AG10803 (cell line): ENCODE measurements at places on chromosomes 12 and 14.
A peak's percentile ranks its signal among the peaks of the same experiment; 100 is the strongest.

DNA sequence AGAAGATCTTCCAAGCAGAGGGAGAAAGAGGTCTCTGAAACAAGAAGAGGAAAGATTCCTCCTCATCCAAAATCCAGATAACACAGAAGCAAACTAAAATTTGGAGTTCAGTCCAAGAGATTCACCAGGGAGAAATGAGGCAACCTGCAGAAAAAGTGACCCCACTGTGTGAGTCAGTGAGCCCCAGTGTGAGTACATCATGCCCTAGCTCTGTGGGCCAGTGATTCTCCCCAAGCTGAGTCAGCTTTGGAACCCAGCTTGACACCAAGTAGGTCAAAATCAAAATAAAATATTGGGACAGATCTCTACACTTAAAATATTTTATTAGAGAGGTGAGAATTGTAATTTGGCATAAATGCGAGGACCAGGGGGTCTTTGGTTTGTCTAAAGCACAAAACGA lies 17.2 kb downstream of the CLEC2B start:
- DNase-seq: no peak

GRCh38 chr12:111976291-111976690 lies 36.7 kb downstream of the TMEM116 start:
- no peak for DNase-seq

DNA sequence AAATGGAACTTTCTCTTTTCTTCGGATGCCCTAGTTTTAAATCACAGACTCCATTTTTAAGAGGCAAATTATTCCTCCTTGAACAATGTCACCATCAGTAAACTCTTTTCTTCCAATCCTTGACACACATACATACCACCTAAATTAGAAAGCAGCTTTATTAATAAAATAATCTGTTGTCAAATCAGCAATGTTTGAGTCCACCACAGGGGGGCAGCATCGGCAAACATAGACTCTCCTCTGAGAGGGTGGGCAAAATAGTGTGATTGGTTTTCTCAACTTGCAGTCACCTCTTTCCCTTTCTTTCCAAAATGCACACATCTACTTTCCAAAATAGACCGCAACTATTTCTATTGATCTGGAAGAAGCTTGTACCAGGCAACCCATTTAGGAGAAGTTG lies 438.4 kb upstream of the OR4E1 start:
- DNase-seq: no peak

DNA sequence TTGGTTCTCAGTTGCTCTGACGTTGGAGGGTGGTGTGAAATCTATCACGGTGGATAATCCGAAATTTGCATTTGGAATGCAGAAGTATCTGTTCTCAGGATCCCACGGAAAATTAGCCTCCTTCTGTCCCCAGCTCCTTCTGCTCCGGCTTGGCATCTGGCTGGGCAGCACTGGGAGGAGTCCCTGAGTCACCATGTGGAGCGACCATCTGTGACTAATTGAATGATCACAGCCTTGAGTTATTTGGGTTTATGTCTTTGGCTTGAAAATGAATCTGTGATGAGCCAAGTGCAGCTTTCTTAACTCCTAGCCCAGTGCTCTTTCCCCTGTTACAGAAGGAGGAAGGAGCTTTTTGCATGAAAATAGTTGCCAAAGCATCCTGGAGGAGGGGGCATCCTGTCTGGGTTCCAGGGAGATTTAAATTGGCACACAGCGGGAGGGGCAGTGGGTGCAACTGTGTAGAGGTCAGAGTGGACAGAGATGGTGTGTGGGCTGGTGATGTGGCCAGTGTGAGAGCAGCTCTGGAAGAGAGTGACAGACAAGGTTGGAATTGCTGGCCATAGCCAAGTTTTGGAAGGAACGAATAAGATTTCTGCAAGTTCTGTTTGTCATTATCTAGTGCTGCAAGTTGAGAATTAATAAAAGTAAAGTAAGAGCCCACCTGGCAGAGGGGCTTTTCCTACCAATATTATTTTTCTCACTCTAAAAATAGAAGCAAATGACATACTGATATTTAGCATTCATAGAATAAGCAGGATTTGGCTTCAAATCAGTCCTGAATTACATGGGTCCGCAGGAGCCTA lies 74.4 kb downstream of the SLC24A4 start:
- peak; percentile 78 for DNase-seq

DNA sequence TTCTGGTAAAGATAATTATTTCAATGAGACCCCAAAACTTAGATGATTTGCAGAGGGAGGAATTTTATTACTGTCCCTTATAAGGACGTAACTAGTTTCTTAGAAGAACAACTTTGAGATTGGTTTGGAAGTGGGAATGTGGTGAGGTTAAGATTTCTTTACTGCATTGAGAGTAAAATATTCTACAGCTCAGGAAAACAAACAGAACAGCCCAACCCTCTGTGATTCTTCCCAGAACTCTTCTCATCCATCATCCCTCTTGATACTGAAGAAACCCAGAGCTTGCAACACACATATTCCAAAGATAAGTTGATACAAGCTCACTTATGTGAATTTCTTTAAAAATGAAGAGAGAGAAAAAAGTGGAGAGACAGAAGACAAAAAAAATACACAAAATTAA lies 234.2 kb downstream of the CRADD start:
- DNase-seq: peak; percentile 47

GRCh38 chr14:33657476-33657875 lies 293.4 kb downstream of the EGLN3 start:
- DNase-seq: no peak

DNA sequence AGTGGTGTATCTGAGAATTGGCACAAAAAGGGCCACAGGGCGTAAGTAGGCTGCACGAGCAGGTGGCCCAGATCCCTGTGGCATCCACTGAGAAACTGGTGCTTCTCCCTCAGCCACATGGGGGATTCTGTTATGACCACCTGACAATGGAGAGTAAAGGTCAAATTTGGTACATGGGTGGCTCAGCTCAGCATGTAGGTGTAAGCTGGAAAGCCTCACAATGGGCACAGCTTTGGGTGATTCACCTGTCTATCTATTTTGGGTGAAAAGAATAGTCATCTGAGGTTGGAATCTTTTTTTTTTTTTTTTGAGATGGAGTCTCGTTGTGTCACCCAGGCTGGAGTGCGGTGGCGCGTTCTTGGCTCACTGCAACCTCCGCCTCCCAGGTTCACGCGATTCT lies 163.4 kb upstream of the TMEM260 start:
- DNase-seq: no peak
